ENCODE measurements at places on chromosomes 5 and 9. TPM values are rescaled to one million over a fixed set of nuclear protein-coding genes. Genes with fewer than 3 reads are reported as not detected.

- no peaks in the 10 kb centered on the region for H3K27me3 ChIP-seq
- no peaks in the 10 kb centered on the region for H3K36me3 ChIP-seq
- no peak for DNase-seq
- no peak overlapping the region for H3K4me3 ChIP-seq
- H3K4me1 ChIP-seq = peaks cover 2% of the 10 kb centered on the region
- H3K27ac ChIP-seq = no peak overlapping the region
Measured at GRCh38 chr5:126516133-126516532, 78.9 kb downstream of the ALDH7A1 start.

GRCh38 chr5:154727361-154727760 lies 27.8 kb upstream of the LARP1 start:
- H3K4me1 ChIP-seq = no peaks in the 10 kb centered on the region
- peaks cover 5% of the 10 kb centered on the region for H3K36me3 ChIP-seq
- H3K27me3 ChIP-seq = peaks cover 6% of the 10 kb centered on the region
- no peak for DNase-seq

DNA sequence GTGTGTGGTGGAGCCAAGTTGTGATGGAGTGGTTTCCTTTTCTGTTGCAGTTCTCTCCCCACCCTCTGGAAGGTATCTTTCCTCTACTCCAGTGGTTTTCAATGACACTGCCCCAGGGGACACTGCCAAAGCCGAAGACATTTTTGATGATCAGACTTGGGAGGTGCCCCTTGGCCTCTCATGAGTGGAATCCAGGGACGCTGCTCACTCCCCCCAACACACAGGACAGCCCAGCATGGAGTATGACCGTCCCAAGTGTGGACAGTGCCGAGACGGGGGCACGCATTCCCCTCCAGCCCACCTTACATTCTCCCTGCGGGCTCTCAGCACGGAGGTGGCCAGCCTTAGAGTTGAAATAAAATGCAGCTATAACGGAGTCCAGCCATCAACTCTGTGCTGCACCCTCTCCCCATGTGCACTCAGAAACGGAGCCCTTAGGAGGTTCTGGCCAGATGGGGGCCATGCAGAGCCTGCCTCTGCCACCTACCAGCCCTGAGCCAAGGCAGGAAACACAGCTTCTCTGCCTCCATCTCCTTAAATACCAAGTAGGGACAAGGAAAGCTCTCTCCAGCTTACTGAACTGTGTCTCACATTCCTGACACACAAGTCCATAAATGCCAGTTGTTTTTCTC lies 150.8 kb downstream of the ROR2 start:
- no peaks in the 10 kb centered on the region for H3K36me3 ChIP-seq
- H3K27ac ChIP-seq = peak overlapping the region; percentile 76
- H3K4me1 ChIP-seq = peaks cover 14% of the 10 kb centered on the region
- peaks cover 3% of the 10 kb centered on the region for H3K27me3 ChIP-seq

DNA sequence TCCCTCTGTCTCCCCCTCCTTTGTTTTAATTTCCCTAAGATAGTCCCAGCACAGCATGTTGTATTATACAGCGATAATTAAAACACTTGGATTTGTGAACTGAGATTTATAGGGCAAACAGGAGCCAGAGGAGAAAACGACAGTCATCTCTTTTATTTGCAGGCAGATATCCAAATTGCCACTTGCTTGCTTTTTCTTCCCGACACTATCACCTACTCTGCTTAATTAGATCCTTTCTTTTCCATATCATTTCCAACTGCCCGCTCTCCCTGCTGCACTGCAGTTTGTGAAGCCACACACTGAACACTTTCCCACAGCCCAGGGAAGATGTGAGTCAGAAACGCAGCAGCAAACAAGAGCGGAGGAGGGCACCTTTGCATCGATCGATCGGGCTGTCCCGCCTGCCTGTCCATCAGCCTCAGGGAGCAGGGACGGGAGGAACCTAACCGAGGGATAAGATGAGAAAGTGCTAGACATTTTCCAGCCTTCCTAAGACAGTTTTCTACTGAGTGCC lies 35.8 kb upstream of the SPRY4 start:
- H3K4me1 ChIP-seq = peaks cover 32% of the 10 kb centered on the region
- H3K27me3 ChIP-seq = no peaks in the 10 kb centered on the region
- H3K4me3 ChIP-seq = no peak overlapping the region
- peak overlapping the region; percentile 37 for H3K27ac ChIP-seq

DNA sequence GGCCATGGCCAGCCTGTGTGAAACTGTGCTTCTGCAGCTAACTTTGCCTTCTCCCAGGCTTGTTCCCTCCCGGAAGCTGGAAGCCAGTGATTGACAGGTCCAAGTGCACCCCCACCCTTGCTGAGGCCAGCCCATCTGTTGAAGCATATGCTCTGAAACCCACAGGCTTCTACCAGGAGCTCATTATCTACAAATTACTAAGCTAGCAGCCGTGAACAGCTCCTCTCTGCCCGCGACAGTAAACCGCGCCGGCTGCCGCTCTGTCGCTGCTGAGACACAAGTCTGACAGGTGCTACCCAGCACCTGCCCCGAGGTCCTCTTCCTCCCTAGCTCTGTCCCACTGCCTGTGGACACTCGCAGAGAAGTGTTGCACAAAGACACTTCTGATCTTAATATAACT lies 490.9 kb downstream of the GADD45G start:
- no peak overlapping the region for H3K27ac ChIP-seq
- DNase-seq = no peak
- no peaks in the 10 kb centered on the region for H3K36me3 ChIP-seq
- peaks cover 16% of the 10 kb centered on the region for H3K4me1 ChIP-seq
- peak overlapping the region; percentile 39 for H3K4me3 ChIP-seq

DNA sequence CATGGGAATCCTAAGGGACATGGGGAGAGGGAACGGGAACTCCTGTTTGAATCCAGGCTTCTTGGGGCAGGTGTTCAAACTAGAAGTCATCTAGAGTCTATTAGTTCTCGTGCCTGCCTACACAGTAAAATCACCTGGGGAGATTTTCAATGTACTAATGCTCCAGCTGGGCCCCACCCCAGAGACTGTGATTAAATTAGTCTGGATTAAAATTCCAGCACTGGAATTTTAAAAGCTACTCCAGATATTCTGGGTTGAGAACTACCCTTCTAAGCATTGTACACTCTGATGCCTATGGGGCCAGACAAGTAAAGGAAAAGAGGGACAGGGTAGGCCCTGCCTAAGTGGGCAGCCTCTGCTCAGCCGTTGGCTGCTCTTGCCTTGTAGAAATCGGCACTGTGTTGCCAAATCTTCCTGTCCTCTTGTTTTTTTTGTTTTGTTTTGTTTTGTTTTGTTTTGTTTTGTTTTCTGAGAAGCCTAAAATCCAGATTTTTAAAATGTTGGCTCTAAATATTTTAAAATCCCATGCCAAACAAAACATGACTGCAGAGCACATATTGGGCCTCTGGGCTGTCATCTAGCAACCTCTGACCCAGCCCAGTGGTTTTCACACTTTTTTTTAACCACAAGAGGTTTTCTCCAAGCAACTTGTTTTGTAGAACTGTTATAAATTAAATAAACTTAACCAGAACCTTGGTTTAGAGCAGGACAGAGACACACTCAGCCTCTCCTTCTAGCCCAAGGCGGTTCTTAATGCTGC lies 29.0 kb downstream of the ADRB2 start:
- H3K4me1 ChIP-seq = peaks cover 21% of the 10 kb centered on the region
- H3K4me3 ChIP-seq = no peak overlapping the region
- peaks cover 10% of the 10 kb centered on the region for H3K27me3 ChIP-seq
- no peak for DNase-seq

DNA sequence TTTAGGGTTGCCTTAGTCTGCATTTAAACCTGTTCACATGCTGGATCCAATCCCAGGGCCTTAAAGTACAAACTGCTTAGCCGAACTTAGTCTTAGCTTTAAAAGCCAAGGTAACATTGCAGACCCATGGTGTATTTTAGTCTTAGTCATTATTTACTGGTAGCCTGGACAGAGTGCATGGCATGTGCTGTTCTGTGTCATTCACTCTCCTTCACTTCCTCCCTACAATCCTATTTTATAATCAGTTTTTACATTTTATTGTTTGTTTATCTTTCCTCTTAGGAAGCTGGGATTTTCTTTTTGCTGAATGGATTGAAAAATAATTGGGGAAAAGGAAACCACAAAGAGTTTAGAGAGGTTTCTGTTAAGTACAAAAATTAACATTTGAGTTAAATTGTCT lies 29.4 kb upstream of the TAL2 start:
- no peaks in the 10 kb centered on the region for H3K27me3 ChIP-seq
- no peak overlapping the region for H3K27ac ChIP-seq
- no peak overlapping the region for H3K4me3 ChIP-seq
- DNase-seq = no peak
- peaks cover 8% of the 10 kb centered on the region for H3K36me3 ChIP-seq

DNA sequence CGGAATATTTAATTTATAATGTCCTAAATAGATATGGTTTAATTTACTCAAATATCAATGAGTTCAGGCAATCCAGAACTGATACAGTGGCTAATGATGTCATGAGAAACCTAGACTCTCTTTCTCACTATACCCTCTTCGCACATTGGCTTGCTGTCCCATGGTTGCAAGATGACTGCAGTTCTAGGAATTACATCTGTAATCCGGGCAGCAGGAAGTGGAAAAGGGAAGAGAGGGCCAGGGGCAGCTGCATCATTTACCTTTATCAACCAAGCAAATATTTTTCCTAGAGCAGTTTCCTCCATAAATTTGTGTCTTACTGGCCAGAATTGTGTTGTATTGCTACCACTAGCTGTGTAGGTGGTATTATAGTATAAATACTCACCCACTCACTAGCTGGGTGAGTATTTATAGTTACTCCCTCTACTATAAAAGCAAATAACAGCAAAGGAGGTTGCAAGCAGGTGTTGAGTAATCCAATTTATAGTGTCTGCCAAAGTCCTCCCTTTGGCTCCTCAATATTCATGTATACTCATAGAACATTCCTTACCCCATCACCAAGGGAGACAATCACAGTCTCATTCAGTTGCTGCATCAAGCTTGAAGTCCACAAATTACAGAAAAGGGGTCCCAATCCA lies 168.8 kb downstream of the DROSHA start:
- no peak for DNase-seq
- H3K4me3 ChIP-seq = no peak overlapping the region
- H3K4me1 ChIP-seq = no peaks in the 10 kb centered on the region
- H3K27ac ChIP-seq = no peak overlapping the region
- H3K27me3 ChIP-seq = peaks cover 23% of the 10 kb centered on the region

DNA sequence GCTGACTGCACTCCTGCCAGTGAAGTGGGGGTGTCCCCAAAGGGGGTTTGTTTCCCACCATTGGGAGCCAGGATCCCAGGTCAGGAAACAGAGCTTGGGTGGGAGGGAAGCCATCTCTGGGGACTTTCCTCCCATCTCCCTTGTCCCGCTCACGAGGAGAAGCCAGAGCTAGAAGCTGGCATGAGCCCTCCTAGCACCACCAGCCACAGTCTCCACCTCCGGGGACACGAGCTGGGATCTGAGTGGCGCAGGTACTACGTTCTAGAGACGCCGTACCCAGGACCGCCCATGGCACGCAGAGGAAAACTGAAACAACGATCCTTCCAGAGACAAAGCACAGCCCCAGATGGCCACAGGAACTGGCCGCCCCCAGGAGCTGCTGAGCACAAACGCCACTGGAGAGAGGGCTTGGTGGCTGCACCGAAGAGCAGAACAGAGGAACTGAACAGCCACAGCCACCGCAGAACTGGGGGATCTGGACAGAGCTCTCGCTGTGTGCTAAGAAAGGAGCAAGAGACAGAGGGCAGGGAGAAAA lies 29.8 kb downstream of the ADAMTS2 start:
- H3K36me3 ChIP-seq = no peaks in the 10 kb centered on the region
- H3K27ac ChIP-seq = no peak overlapping the region
- no peak for DNase-seq
- H3K4me3 ChIP-seq = no peak overlapping the region

DNA sequence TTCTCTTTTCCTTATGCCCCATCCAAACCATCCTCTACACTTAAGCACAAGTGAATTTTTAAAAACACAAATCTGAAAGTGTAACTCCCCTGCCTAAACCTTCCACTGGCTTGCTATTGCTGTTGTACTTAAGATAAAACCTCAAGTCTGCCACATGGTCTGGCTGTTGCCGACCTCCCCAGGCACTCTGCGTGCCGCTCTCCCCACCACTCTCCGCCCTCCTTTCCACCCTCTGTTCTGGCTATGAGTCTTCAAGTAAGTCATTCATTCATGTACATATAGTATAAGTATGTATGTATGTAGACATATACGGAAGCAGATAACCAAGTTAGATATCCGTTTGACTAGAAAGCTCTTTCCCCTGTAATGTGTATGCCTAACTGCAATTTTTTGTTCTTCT lies 94.7 kb upstream of the ANKRD55 start:
- H3K4me1 ChIP-seq = peaks cover 61% of the 10 kb centered on the region
- H3K36me3 ChIP-seq = no peaks in the 10 kb centered on the region
- peak overlapping the region; percentile 89 for H3K27ac ChIP-seq
- no peaks in the 10 kb centered on the region for H3K27me3 ChIP-seq
- H3K4me3 ChIP-seq = peak overlapping the region; percentile 69

DNA sequence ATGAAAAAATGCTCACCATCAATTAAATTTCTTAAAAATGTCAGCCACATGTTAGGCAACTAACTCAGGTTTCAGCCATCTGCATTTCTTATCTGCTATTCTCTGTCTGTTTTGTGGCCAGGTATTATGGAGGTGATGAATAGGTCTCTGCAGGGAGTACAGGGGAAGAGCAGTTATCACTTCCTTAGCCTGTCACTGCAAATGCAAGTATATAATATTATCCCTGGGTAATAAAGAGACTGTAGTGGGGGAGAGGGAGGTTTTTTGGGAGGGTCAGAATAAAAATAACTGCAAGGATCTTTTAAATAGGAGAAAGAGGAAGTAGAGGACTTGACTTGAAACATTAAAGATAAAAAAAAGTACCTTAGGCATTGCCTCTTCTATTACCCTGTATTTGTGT lies 49.6 kb upstream of the PTGER4 start:
- H3K27ac ChIP-seq = no peak overlapping the region
- no peak for DNase-seq

Gene OTP
- not detected for total RNA-seq

Gene C9
- not detected for total RNA-seq

Gene SEMA6A
- total RNA-seq = not detected

Gene SLC22A4
- total RNA-seq = 0.70 TPM

Gene TMEFF1
- total RNA-seq = not detected
